Right cardiac atrium (tissue), 5 donors: ENCODE measurements at places on chromosomes 12 and 14.

GRCh38 chr14:95545515-95546168 is 10.8 kb downstream of the GLRX5 start:
- DNase-seq, result no peak

DNA sequence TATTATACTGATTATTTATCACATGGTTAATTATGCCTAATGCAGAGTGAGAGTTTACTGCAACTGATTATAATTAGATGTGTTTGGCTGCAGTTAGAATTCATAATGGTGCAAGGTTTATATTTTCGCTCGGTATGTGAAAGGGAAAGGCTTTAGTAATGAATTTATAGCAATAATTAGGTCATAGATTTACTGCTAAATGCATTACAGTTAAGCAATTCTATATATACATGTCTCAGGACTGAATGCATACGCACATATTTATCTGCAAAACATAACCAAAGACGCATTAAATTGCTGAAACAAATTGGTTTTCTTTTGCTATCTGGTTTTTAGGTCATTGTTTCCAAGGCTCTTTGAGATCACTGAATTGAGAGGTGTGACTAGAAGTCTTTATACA is 428.1 kb upstream of the PDE3A start:
- no peak for DNase-seq

GRCh38 chr12:104538891-104539462 is 82.2 kb downstream of the CHST11 start:
- no peak for DNase-seq

- no peak for DNase-seq
Measured at GRCh38 chr12:119374635-119375034, 40.1 kb downstream of the CCDC60 start.

DNA sequence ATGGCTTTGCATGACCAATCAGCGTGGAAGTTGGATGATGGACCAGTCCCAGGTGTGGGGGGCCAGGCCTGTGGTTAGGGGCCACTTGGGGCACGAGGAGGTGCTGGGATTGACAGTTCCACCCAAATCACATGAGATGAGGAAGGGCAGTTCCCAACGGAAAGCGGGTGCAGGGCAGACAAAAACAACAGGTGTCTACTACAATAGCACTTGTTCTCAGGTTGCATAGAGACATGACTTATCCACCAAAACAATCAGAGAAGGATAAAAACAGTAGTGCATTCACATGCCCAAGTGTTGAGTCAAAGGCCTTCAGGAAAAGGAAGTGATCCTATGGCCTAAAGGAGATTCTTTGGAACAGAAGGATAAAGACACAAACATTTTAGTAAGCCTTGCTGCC is 14.6 kb upstream of the EIF2B2 start:
- no peak for DNase-seq

DNA sequence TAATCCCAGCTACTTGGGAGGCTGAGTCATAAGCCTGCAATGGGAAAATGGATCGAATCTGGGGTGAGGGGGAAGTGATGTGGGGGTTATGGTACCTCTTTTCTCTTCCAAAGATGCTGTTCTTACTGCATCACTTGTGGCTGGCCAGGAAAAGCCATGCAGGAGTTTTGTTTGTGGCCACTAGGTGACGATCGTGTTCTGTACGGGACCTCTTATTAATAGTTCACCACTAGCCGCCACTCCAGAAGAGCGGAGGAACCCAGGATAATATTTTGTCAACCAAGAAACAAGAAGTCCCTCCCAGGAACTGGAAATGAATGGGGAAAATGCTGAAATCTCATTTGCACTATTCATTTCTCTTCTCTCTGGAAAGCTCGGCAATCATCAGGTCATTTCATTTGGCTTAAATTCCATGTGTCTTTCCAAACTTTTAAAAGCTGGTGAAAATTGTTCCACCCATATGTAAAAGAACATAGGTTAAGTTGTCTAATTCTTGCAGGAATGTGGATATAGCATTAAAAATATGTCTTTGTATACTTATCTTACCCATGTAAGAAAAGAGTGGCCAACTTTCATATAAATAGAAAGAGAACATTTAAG is 8.9 kb downstream of the GPR65 start:
- peak; percentile 80 for DNase-seq

DNA sequence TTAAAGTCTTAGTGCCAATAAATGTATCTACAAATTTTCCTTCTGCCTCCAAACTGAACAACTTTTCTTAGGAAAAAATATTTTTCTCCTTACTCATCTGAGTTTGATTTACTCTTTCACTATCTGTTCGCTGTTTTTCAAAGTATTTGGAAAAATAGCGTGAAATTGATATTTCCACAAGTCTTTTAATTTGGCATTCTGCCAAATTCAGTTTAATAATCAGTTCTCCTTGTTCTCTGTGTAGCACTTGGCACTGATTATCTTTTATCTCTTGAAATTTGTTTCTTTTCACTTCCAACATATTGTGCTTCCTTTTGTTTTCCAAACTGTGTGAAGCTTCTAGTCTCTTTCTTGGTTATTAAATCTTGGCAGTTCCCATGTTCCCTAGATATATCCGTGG is 559.8 kb downstream of the RPL10L start:
- no peak for DNase-seq

- peak; percentile 62 for DNase-seq
Measured at GRCh38 chr14:101731187-101732080, 30.1 kb upstream of the PPP2R5C start.

GRCh38 chr14:97218691-97219430 is 421.7 kb downstream of the VRK1 start:
- DNase-seq, result peak; percentile 55

- no peak for DNase-seq
Measured at GRCh38 chr12:106066051-106066705, 72.6 kb downstream of the NUAK1 start.

GRCh38 chr12:123945287-123946151 is 27.1 kb downstream of the CCDC92 start:
- DNase-seq, result no peak

GRCh38 chr12:56836317-56836716 is 73.2 kb downstream of the HSD17B6 start:
- peak; percentile 61 for DNase-seq

GRCh38 chr12:115817389-115817788 is 460.1 kb downstream of the MED13L start:
- no peak for DNase-seq

- no peak for DNase-seq
Measured at GRCh38 chr12:128510511-128510910, 243.5 kb downstream of the TMEM132C start.

DNA sequence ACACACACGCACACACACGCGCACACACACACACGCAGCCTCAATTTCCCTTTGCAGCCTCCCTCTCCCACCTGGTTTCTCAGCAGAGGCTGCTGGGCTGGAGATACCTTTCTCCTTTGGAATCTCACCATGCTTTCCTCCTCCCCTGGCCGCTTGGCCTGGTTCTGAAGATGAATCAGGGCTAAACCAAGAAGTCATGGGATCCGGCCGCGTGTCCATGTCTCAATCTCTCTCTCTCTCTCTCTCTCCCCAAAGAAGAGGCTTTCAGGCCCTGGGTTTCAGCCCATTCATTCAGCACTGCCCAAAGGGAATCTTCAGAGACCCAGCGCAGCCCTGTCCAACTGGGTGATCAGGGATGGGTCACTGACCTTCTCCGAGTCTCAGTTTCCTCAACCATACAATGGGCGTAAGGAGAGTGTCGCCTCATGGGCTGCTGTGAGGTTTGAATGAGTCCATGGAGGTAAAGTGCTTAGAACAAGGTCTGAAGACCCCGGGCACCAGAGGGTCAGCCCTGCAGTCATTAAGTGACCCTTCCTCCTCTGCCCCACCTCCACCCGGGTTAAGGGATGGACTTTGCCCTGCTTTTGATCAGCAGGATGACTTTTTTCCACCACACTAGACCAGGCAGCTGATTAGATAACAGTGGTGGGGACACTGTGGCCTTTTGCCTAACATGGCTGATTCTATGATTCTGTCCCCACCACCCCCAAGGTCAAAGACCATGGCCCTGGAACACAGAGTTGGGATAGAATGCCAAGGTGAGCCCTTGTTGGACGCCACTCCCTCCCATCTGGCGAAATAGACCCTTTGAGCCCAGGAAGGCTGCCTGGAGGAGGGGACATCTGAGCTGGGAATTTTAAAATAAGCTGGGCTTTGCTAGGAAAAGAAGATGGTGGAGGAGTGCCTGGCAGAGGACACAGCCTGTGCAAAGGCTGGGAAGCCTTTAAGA is 42.1 kb downstream of the SCARB1 start:
- DNase-seq, result peak; percentile 15

DNA sequence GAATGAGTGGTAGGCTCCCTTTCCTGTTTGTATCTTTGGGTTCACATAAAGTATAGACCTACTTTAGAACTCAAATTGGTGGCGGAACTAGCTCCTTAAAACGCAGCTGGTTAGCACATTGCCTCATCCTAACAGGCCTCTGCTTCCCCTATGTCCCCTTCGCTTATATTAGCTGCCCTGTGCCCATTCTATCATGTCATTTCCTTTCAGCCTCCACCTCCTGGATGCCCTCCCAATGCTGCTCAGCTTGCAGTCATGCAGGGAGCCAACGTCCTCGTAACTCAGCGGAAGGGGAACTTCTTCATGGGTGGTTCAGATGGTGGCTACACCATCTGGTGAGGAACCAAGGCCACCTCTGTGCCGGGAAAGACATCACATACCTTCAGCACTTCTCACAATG is 3.5 kb downstream of the DAZAP2 start:
- peak; percentile 33 for DNase-seq
